ENCODE measurements at places on chromosomes 13 and 19.

GRCh38 chr13:40933508-40934204 lies 85.5 kb downstream of the ELF1 start:
- DNase-seq, result no peak

DNA sequence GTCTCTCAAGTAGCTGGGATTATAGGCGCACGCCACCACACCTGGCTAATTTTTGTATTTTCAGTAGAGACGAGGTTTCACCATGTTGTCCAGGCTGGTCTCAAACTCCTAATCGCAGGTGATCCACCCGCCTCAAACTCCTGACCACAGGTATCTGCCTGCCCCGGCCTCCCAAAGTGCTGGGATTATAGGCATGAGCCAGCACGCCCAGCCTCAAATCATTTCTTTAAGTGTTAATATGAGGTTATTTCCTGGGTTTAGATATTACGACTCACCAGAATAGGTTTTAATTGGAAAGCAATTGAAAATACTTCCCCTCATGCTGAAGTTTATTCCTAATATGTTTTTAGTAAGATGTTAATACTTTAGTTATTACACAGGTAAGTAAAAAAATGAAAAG lies 144.5 kb downstream of the NUFIP1 start:
- no peak for DNase-seq

GRCh38 chr19:49874503-49875157 lies 2.5 kb downstream of the AKT1S1 start:
- DNase-seq, result no peak

- DNase-seq, result no peak
Measured at GRCh38 chr19:13005861-13006370, 10.6 kb downstream of the NFIX start.

GRCh38 chr19:38742906-38743305 lies 1.4 kb downstream of the CAPN12 start:
- DNase-seq, result no peak

DNA sequence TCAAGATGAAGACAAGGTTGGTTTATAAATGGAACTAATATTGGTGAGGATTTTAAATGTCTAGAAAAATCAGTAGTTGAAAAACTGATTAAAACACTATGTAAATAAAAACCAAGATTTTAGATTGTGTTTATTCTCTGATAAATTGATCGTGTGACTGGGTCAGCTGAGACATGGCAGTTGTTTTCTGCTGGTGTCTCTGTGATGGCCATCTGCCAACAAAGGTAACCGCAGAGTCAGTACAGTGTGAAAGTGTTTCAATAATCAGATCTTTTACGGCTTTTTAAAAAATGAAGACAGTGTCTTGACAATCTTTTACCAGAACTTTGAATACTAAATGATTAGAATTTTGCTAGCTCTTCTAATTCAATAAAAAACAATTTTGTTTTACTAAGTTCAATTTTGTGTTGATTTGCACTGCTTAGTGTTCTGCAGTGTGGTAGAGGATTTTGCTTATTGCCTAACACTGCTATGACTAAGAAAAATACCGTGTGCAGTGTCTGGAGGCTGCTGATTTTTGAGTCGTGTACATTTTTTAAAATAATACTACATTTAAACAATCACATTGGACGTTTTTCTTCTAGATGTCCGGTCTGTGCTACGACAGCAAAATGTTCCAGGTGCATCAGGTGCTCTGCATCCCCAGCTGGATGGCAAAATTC lies 32.7 kb upstream of the GPR183 start:
- DNase-seq, result no peak

DNA sequence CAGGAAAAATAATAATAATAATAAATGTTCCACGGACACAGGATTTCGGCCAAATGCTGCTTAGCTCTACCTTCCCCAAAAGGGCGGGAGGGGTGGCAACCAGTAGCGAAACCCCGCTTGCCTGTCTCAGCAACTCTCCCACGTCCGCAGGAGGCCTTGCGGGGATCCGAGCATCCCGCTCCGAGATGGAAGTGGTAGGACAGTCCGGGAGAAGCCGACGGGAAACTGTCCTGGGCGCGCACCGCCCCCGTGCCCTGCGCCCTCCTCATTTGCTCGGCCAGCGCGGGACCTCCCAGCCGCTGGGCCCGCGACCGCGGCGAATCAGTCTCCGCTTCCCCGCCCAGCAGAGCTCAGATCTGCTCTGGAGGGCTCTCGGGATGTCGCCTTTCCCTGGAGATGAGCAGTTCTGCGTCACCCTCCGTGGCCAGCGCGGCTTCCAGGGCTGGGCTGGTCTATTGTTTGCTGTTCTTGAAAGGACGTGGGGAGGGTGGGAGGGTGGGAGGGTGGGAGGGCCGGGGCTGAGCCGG lies 48.9 kb upstream of the PABPC3 start:
- no peak for DNase-seq

- DNase-seq, result no peak
Measured at GRCh38 chr13:48653472-48653939, at the start of gene CYSLTR2. Gene CYSLTR2 (plus strand): TSS chr13:48653929. CDS start chr13:48706818, 52,889 bp downstream.
